ENCODE measurements at places on chromosomes 1 and 21.

- no peak for DNase-seq
Measured at GRCh38 chr1:66436378-66437135, 97.4 kb upstream of the SGIP1 start.

DNA sequence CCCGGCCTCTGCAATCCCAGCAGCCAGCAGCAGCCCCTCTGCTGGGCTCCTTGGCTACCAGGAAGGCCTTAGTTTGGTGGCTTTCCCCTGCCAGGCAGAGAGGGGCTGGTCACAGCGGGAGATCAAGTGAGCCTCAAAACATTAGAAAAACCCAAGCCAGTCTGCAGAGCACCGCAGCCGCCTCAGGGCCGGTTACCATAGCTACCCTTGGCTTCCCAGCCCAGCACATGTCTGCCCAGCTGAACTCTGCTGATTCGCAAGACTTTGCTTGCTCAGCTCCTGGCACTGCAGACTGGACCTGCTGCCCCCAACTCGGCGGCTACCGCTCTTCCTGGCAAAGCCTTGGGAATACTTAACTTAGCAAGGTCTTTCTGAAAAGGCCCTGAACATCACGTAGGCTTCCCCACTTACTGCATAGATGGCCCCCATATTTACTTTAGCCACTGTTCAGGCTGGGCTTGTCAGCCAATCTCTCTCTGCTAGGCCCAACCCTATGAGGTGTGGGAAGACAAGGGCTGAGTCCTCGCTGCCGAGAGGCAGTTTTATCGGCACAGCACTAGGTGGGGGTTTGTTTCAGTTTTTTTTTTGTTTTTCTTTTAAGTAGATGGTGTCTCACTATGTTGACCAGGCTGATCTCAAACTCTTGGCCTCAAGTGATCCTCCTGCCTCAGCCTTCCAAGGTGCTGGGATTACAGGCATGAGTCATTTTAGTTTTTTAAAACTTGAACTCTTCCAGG, 28.6 kb upstream of the PLEKHG5 start:
- DNase-seq, result no peak

- DNase-seq, result no peak
Measured at GRCh38 chr21:34845521-34846451, 177.0 kb downstream of the CLIC6 start.

GRCh38 chr1:172699695-172700227, 40.9 kb downstream of the FASLG start:
- no peak for DNase-seq

GRCh38 chr1:54604051-54604450, 19.3 kb downstream of the FAM151A start:
- no peak for DNase-seq

DNA sequence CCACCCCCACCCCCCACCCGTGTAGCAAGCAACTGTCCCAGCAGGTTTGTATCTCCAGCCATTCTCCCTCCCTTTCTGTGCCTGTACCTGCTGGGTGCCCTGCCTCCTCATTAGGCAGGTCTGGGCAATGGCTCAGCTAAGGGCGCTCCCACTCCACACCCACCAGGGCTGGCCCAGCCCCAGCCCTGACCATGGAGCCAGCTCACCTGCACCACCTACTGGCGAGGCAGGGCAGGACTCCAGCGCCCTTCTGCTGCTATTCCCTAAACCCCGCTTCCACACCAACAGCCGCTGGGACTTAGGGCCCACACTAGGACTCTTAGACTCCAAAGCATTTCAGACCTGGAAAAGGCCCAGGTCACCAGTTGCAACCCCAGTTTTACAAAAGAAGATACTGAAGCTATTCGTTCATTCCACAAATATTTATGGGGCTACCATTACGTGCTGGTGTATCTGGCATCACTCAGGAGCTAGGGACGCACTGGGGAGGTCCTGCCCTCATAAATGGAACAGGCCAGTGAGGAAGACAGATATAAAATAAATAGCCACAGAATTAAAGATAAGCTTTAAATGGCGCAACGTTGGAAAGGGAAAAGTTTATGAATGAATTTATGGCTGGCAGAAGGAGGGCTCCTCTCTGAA, 24.0 kb downstream of the PGLYRP3 start:
- DNase-seq, result peak; percentile 67

DNA sequence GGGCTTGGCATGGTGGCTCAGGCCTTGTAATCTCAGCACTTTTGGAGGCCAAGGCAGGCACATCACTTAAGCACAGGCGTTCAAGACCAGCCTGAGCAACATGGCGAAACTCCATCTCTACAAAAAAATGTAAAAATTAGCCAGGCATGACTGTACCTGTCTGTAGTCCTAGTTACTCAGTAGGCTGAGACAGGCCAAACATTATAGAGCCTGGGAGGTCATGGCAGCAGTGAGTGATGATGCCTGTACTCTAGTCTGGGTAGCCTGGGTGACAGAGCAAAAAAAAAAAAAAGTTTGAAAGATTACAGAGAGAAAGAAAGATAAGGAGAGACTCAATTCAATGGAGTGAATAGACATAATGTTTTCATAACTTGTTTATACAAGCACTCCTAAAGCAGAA, 556.5 kb upstream of the BRINP3 start:
- no peak for DNase-seq

- no peak for DNase-seq
Measured at GRCh38 chr1:109898842-109899241, 11.8 kb upstream of the CSF1 start.

DNA sequence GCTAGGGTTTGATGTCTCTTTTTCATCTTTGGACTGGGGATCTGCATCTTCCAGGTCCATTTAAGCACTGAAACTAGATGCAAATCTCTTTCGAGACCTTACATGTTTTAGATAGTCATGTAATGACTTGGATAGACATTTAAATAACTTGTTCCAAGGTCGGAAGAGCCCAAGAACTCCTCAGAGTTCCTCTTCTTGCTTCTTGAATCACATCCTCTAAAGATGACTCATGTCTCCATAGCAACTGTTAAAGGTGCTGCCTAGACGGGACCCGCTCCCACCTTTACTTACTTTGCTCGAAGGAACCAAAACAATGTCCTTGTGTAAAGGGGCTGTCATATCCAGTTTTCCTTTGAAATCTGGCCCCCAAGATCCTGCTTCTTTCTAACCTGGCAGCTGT, 130.0 kb downstream of the EDEM3 start:
- no peak for DNase-seq

- DNase-seq, result no peak
Measured at GRCh38 chr1:47578721-47579419, 141.0 kb downstream of the FOXD2 start.

GRCh38 chr1:154427173-154428139, 22.3 kb downstream of the IL6R start:
- peak; percentile 58 for DNase-seq

GRCh38 chr1:31373056-31373896, at the start of gene FABP3:
Gene FABP3 (minus strand): TSS chr1:31373076. CDS start chr1:31373014, 62 bp downstream.
- DNase-seq, result peak; percentile 62

DNA sequence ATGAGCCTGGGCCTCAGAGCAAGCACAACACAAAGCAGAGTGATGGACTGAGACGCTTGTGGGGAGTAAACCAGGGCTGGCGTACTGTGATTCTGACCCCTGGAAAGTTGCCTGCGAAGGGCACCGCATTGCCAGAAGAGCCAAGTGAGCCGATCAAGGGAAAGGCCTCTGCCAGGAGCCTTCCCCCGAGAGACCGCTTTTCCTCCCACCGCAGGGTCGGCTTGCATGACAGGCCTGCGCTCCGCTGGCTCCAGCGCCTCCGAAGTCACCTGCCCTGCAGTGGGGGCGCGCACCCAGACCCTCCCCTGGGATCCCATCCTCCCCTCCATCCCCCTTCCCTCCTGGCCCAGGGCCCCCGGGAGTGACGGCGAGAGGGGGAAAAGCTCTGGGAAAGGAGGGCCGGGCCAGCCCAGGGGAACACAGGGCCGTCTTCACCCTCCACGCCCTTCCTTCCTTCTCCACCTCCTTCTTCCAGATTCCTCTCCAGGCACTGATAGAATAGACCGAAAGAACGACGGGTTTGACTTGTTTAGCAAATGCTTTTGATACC, 165.0 kb downstream of the TRIM33 start:
- no peak for DNase-seq

GRCh38 chr1:86277936-86278335, 118.2 kb downstream of the ODF2L start:
- no peak for DNase-seq

GRCh38 chr1:248696774-248697173, 5.8 kb downstream of the OR14I1 start:
- DNase-seq, result no peak

DNA sequence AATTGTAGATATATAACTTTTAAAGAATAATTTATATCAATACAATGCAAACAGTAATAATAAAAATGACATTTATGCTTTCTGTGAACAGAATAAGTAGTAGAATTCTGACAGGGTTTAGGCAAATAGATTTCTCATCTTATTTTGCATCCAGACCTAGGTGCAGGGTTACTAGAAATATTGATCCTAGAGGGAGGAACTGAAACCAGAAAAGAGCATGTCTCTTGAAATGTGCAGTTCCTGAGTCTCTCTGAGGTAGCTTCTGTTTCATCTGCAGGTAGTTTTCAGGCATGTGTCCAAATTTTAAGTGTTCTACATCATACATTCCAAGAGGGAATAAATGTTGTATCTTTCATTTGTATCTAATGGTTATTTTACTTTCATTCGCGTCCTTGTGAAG, 631.9 kb upstream of the ADGRL4 start:
- no peak for DNase-seq

DNA sequence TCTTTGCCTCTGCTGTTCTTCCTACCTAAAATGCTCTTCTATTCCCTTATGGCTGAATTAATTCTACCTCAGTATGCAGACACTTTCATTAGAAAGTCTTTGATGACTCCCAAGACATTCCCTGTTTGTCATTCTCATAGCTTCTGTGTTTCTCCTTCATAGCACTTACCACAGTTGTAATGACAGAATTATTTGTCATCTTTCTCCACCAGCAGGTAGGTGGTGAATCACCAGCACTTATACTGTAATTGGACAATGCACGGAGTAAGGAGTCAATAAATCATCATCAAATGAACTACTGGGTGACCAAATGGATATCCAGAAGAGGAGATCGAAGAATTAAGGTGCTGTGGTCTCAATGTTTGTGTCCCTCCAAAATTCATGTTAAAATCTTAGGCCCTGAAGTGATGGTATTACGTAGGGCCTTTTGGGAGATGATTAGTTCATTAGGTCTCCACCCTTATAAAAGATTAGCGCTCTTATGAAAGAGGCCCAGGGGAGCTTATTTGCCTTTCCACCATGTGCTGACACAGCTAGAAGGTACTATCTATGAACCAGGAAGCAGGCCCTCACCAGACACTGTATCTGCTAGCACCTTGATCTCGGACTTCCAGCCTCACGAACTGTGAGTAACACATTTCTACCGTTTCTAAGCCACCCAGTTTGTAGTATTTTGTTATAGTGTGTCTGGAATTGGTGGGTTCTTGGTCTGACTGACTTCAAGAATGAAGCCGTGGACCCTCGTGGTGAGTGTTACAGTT, 2.4 kb upstream of the CCT8 start:
- DNase-seq, result peak; percentile 43

GRCh38 chr1:212341090-212341489, 55.9 kb downstream of the PPP2R5A start:
- DNase-seq, result no peak

GRCh38 chr1:80305466-80305865, 1298.9 kb upstream of the ADGRL4 start:
- no peak for DNase-seq

DNA sequence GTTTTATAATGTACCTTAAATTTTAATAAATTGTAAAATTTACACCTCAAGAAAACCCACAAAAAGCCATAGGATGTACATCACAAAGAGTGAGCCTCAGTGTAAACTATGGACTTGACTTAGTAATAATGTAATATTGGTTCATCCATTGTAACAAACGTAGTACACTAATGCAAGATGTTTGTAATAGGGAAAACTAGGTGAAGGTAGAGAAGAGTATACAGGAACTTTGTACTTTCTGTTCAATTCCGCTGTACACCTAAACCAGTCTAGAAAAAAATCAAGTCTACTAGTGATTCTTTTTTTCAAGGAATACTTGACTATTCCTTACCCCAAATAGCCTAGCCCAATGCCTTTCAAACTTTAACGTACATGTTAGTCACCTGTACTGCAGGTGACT, 222.3 kb upstream of the FGGY start:
- no peak for DNase-seq

GRCh38 chr1:150466964-150467363, 20.3 kb upstream of the TARS2 start:
- DNase-seq, result no peak

GRCh38 chr1:93328809-93329760, 16.6 kb upstream of the DR1 start:
- DNase-seq, result no peak

- DNase-seq, result no peak
Measured at GRCh38 chr1:98172578-98172977, 251.7 kb upstream of the DPYD start.

DNA sequence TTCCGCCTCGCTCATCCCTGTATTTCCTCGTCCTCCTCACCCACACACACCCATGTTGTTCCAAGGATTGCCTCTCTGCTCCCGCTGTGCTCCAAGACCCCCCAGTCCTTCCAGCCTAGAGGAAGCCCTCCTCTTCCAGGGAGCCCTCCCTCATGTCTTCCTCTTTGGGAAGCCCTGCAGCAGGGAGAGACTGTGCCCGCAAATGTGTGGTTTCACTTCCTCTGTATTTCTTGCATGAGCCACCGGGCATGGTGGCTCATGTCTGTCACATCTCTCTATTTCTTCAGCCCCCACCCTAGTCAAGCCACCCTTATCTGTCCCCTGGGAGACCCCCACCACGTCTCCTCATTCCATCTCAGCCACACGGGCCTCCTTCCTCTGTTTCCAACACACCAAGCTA, 57.5 kb upstream of the PAX7 start:
- no peak for DNase-seq

DNA sequence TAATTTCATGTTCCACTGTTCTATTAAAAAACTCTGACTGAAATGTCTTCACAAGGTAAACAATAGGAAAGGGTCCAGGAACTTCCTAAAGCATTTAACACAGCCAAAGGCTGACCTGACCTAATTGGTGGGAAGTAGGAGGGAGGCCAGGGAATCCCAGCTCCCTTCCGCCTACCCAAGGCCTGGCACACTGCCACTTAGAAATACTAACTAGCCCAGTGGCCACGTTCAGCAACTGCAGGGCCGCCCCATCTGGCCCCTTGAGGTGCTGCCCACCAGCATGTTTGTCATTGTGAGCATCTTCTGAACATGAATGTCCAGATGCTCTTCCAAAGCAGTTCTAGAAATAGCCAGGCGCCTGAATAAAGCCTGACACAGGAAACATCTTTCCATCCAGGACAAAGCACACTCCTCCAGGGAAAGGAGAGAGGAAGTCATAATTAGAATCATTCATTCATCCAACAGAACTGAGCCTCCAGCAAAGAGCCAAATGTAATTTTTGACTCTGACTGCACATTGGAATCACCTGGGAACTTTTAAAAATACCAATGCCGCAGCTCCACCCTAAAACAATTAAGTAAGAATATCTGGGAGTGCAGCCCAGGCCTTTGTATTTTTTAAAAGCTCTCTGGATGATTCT, 44.6 kb upstream of the BCL9 start:
- peak; percentile 8 for DNase-seq

All from hematopoietic multipotent progenitor cell treated with erythropoietin and hydrocortisone succinate and interleukin-3 and kit ligand, for 8 days (in vitro differentiated cells).